ENCODE measurements at places on chromosomes 1 and 21.

DNA sequence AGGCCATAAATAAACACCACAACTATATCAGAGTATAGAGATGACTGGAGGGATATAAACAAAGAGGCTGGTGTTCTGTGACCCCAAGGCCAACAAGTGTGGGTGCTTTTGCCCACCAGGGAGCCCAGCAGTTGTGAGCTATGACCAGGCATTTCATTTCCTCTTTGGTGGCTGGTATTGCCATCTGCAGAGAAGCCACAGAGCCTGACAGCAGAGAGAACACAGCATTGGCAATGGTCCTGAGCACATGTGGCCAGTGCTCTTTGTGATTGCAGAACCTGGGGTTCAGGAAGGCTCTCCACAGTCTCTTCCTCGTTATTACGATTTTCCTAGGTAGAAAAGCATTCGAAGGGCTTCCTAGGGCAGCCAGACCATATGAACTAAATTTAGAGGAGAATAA is 112.3 kb downstream of the TM2D1 start:
- DNase-seq: no peak
- H3K27ac ChIP-seq: no peak overlapping the region
- H3K4me1 ChIP-seq: no peaks in the 10 kb centered on the region
- H3K36me3 ChIP-seq: no peaks in the 10 kb centered on the region

DNA sequence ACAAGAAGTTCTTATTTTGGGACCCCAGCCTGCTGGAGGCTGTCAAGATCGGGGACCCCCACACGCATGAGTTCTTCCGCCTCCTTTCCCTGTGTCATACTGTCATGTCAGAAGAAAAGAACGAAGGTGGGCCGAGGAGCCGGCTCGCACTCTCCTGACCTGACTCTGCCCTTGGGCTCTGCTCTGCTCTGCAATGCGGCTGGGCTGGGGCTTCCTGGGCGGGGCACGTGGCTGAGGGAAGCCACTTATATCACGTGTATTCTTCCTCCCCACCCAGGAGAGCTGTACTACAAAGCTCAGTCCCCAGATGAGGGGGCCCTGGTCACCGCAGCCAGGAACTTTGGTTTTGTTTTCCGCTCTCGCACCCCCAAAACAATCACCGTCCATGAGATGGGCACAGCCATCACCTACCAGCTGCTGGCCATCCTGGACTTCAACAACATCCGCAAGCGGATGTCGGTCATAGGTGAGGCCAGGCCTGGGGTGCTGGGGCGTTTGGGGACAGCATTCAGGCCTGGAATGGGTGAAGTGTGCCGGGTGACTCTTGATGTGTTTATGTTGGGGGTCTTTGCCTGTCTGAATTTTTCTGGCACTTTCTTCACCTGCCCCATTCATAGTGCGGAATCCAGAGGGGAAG is 17.6 kb downstream of the ATP8B2 start:
- H3K27me3 ChIP-seq: no peaks in the 10 kb centered on the region
- H3K4me1 ChIP-seq: peaks cover 83% of the 10 kb centered on the region
- H3K36me3 ChIP-seq: peaks cover 84% of the 10 kb centered on the region
- H3K27ac ChIP-seq: peak overlapping the region; percentile 94

DNA sequence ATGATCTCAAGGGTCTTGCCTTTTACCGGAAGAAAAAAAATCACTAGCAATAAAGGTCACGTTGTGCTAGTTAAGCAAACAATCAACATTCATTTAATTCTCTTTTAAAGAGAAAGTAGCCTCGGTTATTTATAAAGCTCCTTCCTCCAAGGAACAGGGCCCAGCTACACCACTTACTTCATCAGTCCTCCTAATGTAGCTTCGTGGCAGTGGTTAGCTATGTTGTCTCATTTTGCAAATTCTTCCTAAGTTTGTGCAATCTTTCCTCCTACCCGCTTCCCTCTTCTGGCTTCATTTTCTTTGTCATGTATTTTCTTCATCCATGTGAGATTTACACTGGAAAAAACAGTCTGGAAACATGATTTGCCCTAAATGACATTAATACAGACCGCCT is 554.2 kb downstream of the NUF2 start:
- H3K4me1 ChIP-seq: no peaks in the 10 kb centered on the region
- no peaks in the 10 kb centered on the region for H3K27me3 ChIP-seq
- H3K4me3 ChIP-seq: no peak overlapping the region
- no peak for DNase-seq

DNA sequence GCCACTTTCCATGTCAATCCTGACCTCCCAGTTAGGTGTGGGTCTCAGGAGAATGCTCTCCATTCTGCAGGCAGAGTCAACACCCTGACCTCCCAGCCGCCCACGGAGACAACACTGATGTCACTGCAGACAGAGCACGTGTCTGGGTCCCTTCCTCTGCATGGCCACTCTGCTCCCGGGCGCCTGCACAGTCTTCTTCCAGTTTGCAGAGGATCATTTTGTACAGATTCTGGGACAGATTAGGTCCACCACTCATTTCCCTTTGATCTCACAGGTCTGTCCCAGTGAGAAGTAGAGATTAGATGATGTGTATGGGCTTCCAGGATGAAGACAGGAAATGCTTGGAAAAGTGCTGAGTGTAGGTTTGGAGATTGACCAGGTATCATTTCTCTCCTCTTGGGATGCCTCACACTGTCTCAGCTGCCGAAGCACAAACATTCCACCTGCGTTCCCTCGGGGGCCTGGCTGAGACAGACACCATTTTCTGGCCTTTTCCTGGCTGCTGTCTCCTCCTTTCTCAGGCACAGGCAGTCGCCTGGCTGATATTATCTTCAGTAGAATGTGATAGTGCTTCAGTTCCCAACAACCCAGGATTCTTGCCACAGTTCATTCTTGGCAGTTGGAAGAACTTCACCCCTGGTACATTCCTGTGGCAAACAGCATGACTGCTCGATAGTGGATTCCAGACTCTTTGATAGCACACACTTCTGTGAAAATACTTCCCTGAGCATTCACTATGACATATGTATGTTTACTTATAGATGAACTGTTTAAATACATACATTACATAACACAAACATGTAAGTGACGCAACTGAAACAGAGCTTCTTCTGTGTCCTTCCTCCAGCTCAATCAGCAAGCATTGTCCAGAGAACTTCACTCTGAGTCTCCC is 7.9 kb downstream of the MYBPHL start:
- peak; percentile 53 for DNase-seq
- no peaks in the 10 kb centered on the region for H3K36me3 ChIP-seq
- peaks cover 3% of the 10 kb centered on the region for H3K4me1 ChIP-seq
- peaks cover 10% of the 10 kb centered on the region for H3K27me3 ChIP-seq
- H3K27ac ChIP-seq: no peak overlapping the region
- H3K4me3 ChIP-seq: no peak overlapping the region

DNA sequence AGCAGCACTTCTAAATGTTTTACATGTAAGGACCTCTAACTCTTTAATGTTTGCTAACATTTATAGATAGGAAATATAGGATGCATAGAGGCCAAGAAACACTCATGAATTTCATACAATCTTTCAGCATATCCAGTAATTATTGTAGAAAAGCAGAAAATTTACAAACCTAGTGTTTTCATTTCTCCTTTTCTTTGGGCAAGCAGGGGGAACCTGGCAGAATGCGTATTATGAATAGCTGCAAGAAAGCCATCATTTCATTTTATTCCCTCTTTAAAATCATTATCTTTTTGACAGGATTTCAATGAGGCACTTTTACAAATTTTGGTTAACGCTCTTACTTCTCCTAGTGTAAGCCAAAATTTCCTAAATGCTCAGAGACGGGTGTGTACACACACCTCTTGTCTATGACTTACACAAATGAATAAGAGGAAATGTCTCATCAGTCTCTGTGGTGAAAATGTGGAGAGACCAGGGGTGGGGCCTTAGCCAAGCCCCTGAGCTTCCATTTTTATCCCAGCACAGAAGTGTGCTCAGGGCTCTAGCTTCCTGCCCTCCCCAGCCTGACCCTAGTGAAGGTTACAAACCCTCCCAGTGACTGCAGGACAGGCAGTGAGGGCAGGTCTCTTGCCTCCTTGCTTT is 91.6 kb downstream of the LRRC8C start:
- peaks cover 91% of the 10 kb centered on the region for H3K4me1 ChIP-seq
- peak overlapping the region; percentile 98 for H3K27ac ChIP-seq
- H3K4me3 ChIP-seq: peak overlapping the region; percentile 33

Data from activated CD8-positive, alpha-beta T cell treated with anti-CD3 and anti-CD28 coated beads for 36 hours (primary cell).